Stimulated activated CD4-positive, alpha-beta T cell treated with anti-CD3 and anti-CD28 coated beads, TNF-alpha, amount 100 ng/mL, for 4 hours (primary cell): ENCODE measurements at places on chromosomes 7 and 10.

- DNase-seq, result no peak
Measured at GRCh38 chr7:134693256-134693655, 46.6 kb downstream of the BPGM start.

DNA sequence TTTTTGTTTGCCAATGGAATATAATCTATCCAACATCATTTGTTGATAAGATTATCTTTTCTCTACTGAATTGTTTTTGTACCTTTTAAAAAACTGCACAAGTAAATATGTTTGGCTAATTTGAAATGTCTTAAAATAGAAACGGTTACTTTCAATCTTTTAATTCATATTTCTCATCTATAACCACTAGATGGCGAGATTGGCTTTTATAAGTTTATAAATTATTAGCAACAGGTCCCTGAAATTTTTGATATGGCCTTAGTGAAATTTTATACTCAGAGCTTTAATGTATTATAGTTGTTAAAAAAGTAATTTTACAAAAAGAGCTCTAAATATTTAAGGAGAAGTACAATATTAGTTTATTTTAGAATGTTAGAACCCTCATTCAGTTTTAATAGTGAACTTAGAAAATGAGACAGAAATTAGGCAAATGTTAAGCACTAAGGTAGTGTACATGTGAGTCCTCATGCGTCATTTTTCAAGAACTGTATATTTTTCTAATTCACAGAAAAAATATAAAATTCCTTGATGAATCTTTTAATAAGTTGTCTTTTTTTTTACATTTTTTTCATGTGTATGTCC lies 592.5 kb downstream of the ARL4A start:
- no peak for DNase-seq

GRCh38 chr10:88116481-88116880 lies 253.1 kb downstream of the PTEN start:
- DNase-seq, result no peak

GRCh38 chr7:135160098-135160857 lies 10.2 kb downstream of the CYREN start:
- DNase-seq, result no peak

- DNase-seq, result no peak
Measured at GRCh38 chr7:151897161-151897731, 20.3 kb upstream of the PRKAG2 start.

DNA sequence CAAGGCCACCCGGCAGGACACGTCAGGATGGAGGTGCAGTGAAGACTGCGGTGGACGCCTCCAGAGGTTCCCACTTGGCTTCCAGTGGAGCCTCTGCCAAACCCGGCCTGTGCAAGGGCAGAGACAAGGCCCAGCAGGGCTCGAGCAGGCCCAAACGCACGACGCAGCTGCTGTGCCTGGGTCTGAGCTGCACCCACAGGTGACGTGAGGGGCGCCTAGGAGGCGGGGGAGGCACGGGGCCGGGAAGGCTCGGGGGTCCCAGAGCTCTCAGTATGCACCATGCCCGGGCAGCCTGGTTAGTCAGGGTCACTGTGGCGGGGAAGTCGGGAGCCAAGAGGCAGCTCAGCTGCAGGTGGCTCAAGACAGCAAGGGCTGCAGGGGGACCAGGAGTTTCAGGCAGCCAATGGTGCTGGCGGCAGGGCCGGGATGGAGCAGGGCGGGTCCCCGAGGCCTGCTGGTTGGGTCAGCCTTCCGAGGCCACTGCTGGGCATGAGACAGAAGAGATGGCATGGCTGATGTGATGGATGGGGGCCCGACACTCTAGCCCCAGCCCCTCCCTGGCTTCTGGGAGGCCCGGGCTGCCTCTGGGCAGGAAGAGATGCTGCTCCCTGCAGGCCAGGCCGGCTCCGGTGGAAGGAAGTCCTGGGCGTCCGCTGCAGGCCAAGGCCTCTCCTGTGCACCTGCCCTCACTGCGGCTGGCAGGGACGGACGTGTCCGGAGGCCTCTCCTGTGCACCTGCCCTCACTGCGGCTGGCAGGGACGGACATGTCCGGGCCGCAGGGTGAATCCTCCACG lies 72.2 kb upstream of the CFAP46 start:
- DNase-seq, result no peak

DNA sequence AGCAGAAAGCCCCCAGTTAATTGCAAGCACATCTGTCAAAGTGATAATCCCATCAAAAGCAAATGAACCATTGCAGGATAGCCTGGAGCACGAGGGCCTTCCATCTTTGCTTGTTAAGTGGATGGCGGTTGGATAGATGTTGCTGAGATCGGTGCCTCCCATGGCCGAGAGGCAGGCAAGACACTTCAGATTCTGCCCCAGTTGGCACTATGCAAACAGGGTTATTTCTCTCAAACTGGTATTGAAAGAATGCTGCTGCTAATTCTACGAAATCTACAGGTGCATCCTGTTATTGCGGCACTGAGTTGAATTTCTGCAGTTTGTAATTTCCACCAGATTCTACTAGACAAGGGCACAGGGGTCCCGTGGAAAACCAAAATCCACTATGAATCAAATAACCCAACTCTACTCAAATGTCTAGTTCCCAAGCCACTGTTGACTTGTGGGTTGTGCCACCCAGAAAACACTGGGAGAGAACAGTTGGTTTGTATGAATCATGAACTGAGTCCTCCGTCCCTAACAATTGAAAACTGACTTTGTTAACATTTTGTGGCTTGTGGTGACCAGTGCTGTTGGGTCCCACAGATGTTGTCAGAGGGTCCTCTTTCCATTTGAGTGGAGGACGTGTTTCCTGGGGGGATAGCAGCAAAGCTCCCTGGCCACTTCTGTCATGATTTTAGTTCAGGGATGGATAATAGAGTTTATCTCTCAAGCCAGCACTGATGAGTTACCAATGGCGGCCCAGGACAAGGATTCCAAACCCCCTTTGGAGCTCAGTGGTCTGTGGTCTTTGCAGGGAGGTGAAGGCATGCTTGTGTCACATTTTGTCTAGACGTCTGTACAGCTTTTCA lies 7.1 kb upstream of the IL2RA start:
- no peak for DNase-seq

DNA sequence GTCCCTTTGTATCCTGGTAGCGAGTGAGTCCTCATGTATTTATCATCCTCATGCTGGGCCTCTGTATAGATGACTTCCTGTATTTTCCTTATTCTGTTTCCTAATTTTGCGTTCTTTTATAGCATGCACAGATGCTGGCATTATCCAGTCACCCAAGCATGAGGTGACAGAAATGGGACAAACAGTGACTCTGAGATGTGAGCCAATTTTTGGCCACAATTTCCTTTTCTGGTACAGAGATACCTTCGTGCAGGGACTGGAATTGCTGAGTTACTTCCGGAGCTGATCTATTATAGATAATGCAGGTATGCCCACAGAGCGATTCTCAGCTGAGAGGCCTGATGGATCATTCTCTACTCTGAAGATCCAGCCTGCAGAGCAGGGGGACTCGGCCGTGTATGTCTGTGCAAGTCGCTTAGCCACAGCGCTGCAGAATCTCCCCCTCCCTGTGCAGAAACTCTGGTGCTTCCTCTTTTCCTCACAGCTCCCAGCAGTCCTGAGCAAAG lies 183.1 kb upstream of the PRSS58 start:
- DNase-seq, result no peak

- no peak for DNase-seq
Measured at GRCh38 chr7:77338883-77339629, 77.1 kb downstream of the GSAP start.

DNA sequence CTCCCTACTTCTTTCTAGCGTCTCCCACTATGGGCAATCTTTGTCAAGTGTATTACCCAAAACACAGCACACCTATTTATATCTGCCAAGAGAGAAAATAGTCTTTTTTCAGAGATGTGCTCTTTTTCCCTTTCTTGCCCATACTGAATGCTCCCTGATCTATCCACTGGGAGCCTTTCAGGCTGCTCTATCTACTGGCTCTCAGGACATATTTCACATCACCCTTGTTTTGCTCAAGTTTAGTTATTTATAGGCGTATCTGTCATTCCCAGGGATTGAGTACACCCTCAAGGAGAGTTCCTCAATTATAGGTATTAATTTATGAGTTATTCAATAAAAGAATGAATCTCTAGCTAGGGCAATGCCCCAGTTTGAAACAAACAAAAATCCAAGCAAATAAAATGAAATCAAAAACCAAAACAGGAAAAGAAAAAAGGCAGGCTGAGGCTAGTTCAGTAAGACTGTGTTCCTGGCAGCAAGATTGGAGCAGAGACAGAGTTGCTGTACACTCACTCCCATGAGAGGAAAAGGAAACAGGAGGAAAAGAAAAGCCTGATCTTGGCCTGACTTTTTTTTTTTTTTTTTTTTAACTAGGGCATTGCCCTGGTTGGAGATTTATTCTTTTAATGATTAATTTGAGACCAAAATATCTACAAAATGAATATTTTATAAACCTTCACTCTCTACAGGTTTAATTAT lies 665.9 kb upstream of the PCDH15 start:
- no peak for DNase-seq
